ENCODE measurements at places on chromosomes 5 and 9. TPM values are rescaled to one million over a fixed set of nuclear protein-coding genes. Genes with fewer than 3 reads are reported as not detected.

FBXL7 gene
- 0.05 TPM for total RNA-seq

DAB2 gene
- total RNA-seq: not detected

MAMDC2 gene
- total RNA-seq: not detected

PCDHGA11 gene
- total RNA-seq: 0.39 TPM

WDR31 gene
- total RNA-seq: 2.1 TPM

IL9 gene
- 104 TPM for total RNA-seq

- DNase-seq: no peak
Measured at GRCh38 chr9:69391946-69392345, 66.9 kb downstream of the ENTREP1 start.

GRCh38 chr9:131937451-131937850 lies 142.2 kb downstream of the MED27 start:
- no peak for DNase-seq

- no peak for DNase-seq
Measured at GRCh38 chr9:83405759-83406158, 132.4 kb downstream of the FRMD3 start.

GRCh38 chr5:81425569-81425968 lies 31.6 kb upstream of the ACOT12 start:
- DNase-seq: no peak

DNA sequence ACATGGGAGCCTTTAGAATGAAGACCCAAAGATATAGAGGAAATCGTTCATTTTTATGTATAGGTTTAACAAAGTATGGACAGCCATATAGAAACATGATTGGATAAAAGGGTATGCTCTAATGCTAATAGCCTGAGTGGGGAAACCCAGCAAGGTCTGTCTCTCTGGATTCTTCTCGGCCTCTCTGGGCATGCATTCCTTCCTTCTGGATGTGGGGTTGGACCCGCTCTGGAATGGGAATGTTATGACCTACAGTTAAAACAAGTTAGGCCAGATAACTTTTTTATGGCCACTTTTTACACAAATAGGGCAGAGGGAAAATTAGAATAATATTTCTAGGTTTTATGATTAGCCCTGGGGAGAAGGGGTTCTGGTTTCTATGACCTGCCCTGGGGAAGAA lies 103.2 kb downstream of the ARSB start:
- DNase-seq: no peak

DNA sequence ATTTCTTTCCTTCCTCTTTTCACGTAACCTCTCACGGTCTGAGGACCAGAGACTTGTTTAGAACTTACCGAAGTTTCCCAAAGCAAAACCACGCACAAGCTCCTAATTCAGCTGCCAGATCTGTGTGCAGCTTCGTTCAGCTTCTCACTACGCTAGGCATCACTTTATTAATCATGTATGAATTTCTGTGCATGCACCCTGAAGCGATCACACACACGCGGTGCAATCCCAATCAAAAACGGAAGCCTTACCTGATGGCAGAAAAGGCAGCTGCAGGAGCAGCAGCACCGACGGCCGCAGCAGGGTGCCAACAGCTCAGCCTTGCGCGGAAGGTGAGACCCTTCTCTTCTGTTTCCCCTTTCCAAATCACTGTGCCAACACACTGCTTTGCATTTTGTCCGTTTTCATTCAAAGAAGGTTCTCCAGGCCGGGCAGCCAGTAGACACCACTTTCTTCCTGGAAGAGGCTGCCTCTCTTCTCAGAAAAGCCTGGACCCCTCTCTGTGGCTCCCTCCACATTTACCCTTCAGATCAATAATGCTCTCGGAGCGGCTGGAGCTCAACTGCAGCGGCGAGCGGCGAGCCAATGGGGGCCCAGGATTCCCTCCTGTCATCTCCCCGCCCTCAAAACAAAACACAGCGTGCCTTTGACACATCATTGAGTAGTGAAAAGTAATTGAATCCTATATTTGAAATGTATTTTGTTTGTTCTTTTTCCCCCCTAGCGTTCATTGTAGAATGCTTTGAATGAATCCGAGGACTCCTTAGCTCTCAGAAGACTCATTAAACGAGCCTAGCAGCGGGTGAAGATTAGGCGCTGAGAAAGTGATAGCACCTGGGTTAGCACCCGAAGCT lies at the start of gene CDH12:
Gene CDH12 (minus strand): TSS at position 538 of the 854 bp plus-strand sequence.
- no peak for DNase-seq

DNA sequence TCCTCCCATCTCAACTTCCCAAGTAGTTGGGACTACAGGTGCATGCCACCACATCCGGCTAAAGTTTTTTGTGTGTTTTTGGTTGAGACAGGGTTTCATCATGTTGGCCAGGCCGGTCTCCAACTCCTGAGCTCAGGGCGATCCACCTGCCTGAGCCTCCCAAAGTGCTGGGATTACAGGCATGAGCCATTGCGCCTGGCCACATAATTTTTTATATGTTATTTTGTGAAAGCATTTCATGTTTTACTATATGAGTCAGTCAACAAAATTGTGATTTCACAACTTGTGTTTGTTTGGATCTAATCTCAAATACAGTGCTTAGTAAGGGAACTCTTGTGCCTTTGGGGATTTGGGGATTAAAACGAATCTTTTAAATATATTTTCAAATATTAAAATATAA lies 20.0 kb upstream of the FAM120AOS start:
- DNase-seq: no peak

GRCh38 chr9:16262477-16263261 lies 607.8 kb downstream of the BNC2 start:
- DNase-seq: no peak
